Activated T-helper 1 cell treated with anti-CD3 and anti-CD28 coated beads, Interleukin-2, amount 50 U/mL, for 16 hours (primary cell): ENCODE measurements at places on chromosomes 7 and 10.

- no peak for DNase-seq
Observed at GRCh38 chr7:115068220-115068619, 146.3 kb downstream of the MDFIC start.

- DNase-seq: no peak
Observed at GRCh38 chr10:102652170-102652916, 8.1 kb downstream of the TRIM8 start.

DNA sequence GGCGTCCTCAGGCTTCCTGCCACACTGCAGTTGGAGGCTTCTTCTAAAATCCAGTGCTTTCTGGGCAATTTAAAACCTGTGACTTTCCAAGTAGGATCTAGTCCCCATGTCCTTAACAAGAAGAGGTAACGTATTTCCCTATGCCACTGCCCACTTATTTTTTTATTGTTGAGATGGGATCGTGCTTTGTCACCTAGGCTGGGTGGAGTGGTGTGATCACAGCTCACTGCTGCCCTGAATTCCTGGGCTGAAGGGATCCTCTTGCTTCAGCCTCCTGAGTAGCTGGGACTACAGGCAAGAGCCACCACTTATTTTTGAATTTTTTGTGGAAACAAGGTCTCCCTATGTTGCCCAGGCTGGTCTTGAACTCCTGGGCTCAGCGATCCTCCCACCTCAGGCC lies 63.4 kb downstream of the DAGLB start:
- no peak for DNase-seq

GRCh38 chr10:4804465-4804864 lies 21.5 kb upstream of the AKR1E2 start:
- no peak for DNase-seq

GRCh38 chr10:30747633-30748032 lies 118.1 kb upstream of the LYZL2 start:
- DNase-seq: peak; percentile 2

DNA sequence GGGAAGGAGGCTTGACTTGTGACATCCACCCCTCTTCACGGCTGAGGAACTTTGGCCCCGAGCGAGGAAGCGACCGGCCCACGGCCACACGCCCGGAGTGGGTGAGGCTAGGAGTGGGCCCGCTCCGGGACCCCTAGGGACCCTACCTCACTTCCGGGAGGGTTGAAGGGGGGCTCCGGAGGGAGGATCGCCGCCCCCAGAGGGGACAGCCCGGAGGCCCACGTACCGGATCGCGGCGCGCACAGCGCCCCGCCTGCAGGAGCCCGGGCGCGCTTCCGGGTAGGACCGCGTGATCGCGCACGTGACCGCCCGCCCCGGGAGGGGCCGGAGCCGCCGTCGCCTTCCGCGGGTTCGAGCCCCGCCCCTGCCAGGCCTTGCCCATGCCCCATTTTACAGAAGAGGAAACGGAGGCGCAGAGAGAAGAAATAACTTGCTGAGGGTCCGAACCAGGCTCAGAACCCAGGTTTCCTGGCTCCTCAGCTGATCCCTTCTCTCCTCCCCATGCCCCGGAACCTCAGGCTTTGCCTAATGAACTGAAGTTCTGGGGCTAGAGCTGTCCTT lies at the start of gene HPS1:
Gene HPS1 (minus strand): TSS at position 275 of the 561 bp plus-strand sequence. CDS start 3,695 bp downstream, outside the sequence.
- DNase-seq: peak; percentile 71

GRCh38 chr7:102866535-102867215 lies 46.1 kb upstream of the LRRC17 start:
- DNase-seq: no peak

DNA sequence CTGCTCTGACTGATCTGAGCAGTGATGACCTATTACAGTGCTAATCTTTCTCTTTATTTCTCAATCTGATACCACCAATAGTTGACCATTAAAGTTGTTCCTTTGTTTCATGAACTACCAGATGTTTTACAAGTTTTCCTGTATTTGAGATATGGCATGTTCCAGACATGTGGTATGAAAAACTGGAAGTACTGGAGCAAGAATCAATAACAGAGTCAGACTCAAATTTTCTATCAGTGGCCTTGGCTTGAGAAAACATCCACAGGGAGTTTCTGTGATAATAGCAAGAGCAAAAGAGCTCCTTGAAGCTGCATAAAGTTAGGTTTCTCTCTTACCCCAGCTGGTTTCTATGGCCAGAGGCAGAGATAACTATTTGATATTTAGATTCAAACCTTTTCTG lies 469.0 kb upstream of the STEAP1 start:
- DNase-seq: no peak

DNA sequence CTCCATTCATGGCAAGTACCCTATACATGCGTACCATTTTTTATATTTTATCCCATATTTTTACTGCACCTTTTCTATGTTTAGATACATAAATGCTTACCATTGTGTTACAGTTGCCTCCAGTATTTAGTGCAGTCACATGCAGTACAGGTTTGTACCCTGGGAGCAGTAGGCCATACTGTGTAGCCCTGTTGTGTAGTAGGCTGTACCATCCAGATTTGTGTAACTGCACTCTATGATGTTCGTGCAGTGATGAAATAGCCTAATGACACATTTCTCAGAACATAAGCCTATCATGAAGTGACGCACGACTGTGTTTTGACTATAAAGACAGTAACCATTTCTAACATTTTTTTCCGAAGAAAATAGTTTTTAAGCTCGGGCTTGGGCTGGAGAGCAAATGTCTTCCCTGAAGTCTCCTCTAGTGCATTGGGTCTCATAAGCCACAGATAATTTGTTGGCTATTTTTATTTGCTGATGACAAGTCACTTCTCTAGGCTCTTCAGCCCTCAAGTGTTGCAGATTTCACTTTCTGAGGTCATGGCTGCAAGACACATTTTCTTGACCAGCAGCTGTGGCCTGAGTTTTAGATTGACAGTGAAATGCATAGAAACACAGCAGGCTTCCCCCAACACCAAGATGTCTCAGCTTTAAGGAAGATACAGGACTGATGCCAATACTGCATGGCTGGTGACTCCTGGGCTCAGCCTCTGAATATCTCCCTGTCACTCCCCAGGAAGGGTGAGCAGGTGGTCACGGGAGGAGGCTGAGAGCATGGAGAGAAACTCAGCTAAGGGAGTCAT lies 26.9 kb downstream of the EPDR1 start:
- no peak for DNase-seq

DNA sequence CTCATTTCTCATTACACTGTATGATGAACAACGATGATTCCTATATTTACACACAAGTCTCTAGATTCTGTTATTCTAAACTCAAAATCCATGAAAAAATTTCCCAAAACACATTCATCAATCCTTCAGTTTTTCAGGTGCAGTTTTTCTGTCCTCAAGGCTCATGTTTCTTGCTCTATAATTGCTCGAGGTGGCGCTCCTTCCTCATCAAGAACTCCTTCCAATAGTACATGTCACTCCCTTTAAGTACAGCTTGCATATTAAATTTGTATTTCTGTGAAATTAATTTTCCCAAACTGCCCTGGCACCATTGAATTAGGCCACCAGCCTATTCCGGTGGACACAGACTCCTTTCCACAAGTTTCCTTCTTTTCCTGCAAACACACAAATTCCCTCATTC lies 188.7 kb upstream of the MINDY3 start:
- DNase-seq: no peak

DNA sequence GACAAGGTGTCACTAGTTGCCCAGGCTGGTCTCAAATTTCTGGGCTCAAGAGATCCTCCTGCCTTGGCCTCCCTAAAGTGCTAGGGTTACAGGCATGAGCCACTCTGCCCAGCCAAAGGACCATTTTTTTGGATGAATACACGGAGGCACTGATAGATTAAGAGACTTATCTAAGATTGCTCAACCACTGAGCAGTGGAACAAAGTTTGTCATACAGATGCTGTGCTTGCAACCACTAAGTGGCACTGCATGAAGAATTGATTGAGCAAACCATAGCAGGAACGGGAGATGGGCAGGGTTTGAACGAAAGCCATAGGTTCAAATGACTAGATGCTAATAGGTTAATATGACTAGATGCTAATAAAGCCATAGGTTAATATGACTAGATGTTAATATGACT lies 61.1 kb downstream of the EBLN1 start:
- DNase-seq: no peak

DNA sequence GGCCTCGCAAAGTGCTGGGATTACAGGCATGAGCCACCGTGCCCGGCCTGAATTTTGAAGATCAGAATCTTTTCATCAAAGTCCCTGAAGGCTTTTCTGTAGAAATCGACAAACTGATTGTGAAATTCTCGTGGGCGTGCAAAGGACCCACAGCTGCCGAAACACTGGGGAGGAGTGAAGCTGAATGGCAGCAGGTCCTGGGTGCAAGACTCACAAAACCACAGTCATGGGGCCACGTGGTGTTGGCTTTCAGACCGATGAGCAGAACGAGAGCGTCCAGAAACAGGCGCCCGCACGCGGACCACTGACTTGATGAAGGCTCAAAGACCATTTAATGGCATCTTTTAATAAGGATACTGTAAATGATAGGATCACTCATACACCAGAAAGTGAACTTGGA lies 24.7 kb upstream of the PRKAR1B start:
- no peak for DNase-seq

- DNase-seq: no peak
Observed at GRCh38 chr10:114017271-114017670, 26.4 kb upstream of the ADRB1 start.

DNA sequence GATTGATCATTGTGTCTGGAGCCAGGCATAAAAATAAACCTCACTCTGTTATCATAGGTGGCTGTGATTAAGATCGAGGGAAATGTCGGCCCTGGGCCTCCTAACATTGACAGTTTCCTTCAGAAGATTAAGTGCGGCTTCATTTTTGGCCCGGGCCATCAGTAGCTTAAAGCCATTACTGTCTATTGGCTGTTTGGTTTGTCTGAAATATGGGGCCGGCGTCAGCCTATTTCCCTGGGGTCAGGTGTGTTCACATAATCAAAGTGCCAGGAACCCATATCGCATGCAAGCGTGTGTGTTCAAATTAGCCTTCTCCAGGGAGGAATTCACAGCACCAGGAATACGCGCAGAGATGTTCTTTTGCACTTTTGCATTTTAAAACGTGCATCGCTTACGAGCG lies 114.7 kb downstream of the CUX1 start:
- DNase-seq: no peak

- DNase-seq: no peak
Observed at GRCh38 chr7:99004781-99005500, 126.6 kb downstream of the TRRAP start.

- DNase-seq: no peak
Observed at GRCh38 chr7:28290496-28290895, 109.9 kb upstream of the JAZF1 start.

GRCh38 chr7:41313171-41313570 lies 389.7 kb downstream of the INHBA start:
- no peak for DNase-seq

GRCh38 chr7:116683786-116684185 lies 11.8 kb downstream of the MET start:
- DNase-seq: no peak

DNA sequence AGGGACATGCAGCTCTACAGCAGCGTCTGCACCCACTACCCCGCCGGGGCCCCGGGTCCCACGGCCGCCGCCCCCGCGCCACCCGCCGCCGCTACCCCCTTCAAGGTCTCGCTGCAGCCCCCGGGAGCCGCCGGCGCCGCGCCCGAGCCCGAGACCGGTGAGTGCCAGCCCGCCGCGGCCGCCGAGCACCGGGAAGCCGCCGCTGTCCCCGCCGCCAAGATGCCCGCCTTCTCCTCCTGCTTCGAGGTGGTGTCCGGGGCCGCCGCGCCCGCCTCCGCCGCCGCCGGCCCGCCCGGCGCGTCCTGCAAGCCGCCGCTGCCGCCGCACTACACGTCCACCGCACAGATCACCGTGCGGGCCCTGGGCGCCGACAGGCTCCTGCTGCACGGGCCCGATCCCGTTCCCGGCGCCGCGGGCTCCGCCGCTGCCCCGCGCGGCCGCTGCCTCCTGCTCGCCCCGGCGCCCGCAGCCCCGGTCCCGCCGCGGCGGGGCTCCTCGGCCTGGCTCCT lies 631 bp downstream of the OTUD1 start:
- DNase-seq: peak; percentile 3

DNA sequence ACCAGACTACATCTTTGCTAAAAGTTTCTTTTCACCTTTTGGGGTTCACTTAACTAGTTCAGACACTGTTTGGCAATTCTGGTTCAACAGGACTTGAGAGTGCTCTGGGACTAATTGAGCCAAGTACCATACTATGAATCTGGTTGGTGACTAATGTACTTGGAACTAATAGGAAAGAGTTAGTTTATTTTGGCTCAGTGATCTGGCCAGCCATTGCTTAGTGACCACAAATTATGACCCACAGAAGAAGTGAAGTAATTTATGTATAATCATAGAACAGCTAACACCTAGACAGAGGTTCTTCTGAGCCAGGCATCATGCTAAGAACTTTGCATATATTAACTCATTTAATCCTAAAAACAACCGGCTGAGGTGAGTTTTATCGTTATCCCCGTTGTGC lies 126.5 kb upstream of the JCAD start:
- DNase-seq: no peak

GRCh38 chr7:36129048-36129534 lies 24.0 kb upstream of the EEPD1 start:
- no peak for DNase-seq

GRCh38 chr7:36278620-36279172 lies 111.0 kb upstream of the ANLN start:
- no peak for DNase-seq

DNA sequence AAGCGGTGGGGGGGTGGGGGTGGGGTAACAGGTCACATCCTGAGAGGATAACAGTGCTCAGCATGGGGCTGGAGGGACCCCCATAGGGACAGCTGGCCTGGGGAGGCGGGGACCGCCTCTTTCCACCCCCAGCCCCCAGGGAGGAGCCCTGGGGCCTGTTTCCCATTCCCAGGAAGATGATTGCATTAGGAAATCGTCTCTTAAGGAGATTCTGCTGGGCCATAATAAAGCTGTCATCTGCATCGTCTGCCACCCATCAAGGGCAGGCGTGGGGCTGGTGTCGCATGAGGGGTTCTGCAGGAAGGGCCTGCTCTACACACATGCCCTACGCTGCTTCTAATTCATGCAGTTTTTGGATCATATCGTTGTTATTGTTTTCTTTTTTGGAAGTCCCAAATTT lies 17.2 kb downstream of the RET start:
- no peak for DNase-seq

- no peak for DNase-seq
Observed at GRCh38 chr10:80684259-80684658, 146.6 kb downstream of the SH2D4B start.

- DNase-seq: no peak
Observed at GRCh38 chr7:27144781-27145164, 1.3 kb upstream of the HOXA5 start.

GRCh38 chr7:33043501-33044400 lies 18.8 kb downstream of the NT5C3A start:
- DNase-seq: no peak
